ENCODE measurements at places on chromosomes 1 and 21.
A peak's percentile ranks its signal among the peaks of the same experiment; 100 is the strongest.

DNA sequence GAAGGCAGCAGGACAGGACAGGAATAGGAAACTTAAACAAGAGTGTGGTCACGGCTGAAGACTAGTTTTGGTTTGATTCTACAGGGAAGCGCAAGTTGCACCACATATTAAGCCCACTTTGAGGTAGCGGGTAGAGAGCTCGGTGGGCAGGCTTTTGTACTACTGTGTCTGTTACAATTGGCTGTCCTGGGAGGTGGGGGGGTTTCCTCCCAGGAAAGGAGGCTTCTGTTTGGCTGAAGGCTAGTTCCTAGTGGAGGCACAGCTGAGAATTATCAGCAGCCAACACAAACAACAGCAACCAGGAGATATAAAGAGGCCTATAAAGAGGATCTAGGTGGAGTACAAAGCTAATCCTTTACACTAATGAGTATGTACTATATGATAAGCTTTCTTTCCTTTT lies 62.7 kb downstream of the ZNF648 start:
- no peak for DNase-seq

GRCh38 chr1:64976361-64976760 lies 10.0 kb upstream of the JAK1 start:
- no peak for DNase-seq

DNA sequence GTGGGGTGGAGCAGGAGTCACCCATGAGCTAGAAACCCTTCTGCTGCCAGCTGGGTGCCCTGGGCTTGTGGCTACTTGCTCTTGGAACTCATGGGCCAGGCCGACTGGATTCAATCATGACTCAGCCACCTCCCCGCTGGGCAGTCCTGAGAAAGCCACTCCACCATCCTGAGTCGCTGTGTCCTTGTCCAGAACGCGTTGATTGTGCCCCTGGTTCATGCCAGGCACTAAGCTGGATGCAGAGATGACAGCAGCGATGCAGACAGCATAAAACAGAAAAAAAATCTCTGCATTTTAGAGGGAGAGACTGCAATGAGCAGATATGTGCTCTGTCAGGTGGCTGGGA lies 10.6 kb downstream of the PADI1 start:
- no peak for DNase-seq

DNA sequence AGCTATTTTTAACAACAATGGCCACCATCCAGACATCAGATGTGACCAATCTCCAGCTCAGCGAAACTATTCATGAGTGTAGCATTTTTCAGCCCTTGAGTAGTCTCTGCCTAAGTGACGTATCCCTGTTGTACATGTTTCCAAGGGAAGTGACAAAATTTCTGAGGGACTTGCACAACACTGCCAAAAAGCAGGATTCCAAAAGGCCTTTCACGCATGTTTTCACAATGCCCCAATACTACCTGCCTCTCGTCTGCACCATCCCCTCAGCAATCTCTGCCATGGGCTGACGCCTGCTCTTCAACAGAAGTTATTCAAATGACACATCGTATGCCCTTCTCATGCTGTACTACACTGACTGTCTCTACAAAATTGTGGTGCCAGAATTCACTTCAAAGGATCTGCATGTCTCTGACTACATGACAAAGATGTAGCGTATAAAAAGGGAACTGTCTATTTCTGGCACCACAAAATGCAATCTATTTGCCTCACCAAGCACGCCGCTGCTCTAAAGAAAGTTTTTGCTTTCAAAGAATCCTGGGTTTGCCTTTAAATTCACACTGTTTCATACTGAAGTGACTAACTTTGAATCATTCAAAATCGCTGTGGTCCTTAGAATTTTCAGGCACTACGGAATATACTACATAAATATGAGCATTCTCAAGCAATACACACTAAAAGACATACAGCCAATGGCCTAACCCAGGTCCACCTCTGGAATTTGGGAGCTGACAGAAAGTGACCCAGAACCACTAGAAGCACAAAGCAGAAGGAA lies 32.9 kb downstream of the JAK1 start:
- DNase-seq, result no peak

DNA sequence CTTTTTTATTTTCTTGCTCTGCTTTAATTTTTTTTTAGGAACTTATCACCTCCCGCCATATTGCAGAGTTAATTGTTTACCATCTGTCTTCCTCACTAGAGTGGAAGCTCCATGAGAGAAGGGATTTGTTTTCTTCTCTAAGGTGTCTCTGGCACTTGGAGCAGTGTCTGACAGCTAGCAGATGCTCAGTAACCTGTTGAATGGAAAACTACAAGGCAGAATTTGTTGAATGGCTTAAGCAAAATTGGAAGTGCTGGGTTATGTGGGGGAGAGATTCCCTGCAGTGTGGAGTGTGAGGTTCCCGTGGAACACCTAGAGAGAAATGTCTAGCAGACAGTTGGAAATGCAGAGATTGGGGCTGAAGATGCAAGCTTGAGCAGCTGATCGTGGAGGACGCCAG lies 59.5 kb upstream of the PARP1 start:
- DNase-seq, result no peak

DNA sequence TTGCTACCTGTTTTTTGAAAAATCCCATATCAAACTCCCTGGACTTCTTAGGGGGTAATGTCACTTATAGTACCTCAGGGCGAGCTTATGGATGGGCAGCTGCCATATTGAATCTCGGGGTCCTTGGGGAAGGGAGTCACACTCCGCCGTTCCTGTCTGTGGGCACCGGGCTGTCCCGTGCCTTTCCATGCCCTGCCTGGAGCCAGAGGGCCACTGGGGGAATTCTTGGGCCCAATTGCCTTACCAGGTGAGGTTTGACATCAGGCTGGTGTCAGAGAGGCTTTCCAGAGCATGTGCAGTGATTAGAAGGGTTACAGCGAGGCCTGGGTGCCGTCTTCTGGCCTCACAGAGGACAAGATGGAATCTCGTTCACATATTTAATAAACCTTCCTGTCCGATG lies 28.8 kb downstream of the QSOX1 start:
- no peak for DNase-seq

GRCh38 chr1:184390889-184391288 lies 4.1 kb downstream of the C1orf21 start:
- DNase-seq, result no peak

GRCh38 chr1:98048751-98049325 lies 128.0 kb upstream of the DPYD start:
- no peak for DNase-seq

- no peak for DNase-seq
These were observed 103.4 kb upstream of the ZNF678 start for GRCh38 chr1:227459977-227460376.

DNA sequence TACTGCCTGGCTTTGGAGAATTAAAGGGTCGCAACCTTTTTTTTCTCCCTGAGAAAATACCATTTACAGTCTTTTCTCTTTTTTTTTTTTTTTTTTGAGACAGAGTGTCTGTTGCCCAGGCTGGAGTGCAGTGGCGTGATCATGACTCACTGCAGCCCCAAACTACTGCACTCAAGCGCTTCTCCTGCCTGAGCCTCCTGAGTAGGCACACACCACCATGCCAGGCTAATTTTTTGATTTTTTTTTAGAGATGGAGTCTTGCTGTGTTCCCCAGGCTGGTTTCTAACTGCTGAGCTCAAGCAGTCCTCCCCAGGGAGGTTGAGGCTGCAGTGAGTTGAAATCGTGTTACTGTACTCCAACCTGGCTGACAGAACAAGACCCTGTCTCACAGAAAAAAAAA lies 24.6 kb downstream of the UBE4B start:
- no peak for DNase-seq

GRCh38 chr1:199747984-199748383 lies 279.5 kb upstream of the NR5A2 start:
- DNase-seq, result no peak

- DNase-seq, result no peak
These were observed 22.4 kb downstream of the VPS45 start for GRCh38 chr1:150089846-150090520.

GRCh38 chr1:92030656-92031107 lies 897 bp downstream of the EPHX4 start:
- DNase-seq, result peak; percentile 21

DNA sequence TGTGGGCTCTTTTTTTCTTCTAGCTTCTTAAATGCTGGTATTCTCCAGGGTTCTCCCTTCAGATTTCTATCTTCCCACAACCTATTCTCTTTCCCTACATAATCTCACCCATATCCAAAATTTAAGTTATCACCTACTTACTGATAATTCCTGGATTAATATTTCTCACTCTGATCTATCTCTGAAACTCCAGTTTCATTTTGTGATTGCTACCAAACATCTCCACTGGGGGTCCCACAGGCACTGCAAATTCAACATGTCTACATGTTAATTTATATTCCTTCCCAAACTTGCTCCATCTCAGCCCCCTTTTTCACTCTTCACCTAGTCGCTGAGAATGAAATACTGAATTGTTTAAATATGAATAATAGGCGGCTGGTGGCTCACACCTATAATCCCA lies 9.9 kb upstream of the C1orf141 start:
- DNase-seq, result peak; percentile 22

DNA sequence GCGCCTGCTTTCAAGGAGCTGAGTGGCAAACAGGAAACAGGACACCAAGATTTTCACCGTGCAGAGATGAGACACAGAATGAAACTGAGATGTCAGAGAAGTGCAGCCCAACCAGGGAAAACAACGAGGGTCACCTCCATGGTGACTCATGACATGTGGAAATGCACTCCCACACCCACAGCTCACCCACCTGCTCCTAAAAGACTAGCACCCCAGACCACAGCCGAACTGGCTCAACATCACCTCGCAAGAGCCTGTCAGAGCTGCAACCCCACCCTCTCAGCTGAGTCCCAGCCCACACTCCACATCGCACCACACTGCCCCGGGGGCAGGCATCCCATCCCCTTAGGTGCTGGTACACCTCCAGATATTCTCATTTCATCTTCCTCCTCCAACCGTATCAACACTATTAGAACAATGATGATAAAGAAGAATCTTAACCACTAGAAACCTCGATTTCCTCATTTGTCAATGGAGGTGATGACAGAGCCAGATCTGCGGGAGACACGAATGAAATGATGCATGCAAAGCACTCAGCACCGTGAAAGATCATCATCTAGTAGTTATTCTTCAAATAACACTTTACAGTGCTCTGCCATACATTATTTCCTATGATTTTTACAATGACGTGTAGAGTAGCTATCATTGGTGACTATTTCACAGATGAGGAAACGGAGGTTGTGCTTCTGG lies 103.2 kb downstream of the DMRTB1 start:
- no peak for DNase-seq

DNA sequence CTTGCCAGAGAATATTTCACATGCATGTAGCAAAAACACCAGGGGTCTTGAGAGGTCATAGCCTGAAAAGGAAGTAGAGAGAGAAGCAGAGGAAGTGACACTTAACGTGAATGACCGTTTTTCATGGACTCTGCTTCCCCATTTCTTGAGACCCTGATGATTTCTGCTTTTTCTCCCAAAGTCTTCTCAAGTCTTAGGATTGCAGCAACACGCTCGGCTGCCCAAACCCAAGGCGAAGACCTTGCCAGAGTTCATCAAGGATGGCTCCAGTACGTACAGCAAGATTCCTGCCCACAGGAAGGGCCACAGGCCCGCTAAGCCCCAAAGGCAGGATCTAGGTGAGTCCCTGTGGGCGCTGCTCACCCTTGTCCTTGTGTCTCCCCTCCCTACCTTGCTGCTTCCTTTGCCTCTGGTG lies 12.8 kb downstream of the THEMIS2 start:
- no peak for DNase-seq

- DNase-seq, result peak; percentile 52
These were observed 893 bp downstream of the RCC2 start for GRCh38 chr1:17438318-17439249.

DNA sequence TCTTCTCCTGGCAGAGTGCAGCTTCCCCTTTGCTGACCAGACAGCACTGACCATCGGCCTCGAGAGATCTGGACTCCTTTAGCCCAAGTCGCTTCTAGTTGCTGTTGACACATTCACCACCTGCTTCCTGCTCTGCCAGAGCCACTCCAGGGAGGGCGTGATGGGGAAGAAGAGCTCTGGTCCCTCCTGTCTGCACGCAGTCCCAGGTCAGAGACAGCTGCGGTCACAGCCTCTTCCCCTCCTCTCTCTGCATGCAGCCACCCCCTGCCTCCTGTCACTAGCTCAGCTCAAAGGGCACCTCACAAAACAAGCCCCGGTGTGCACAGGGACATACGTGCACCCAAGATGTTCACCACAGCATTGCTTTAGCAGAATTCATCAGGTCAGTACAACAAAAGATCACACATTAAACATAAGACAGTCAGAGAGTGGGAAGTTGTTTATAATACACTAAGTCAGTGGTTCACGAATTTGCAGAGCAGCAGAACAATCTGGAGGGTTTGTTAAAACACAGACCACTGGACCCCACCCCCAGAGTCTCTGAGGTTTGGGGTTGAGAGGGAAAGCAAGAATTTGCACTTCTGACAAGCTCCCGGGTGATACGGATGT lies 132.9 kb downstream of the SYF2 start:
- no peak for DNase-seq

DNA sequence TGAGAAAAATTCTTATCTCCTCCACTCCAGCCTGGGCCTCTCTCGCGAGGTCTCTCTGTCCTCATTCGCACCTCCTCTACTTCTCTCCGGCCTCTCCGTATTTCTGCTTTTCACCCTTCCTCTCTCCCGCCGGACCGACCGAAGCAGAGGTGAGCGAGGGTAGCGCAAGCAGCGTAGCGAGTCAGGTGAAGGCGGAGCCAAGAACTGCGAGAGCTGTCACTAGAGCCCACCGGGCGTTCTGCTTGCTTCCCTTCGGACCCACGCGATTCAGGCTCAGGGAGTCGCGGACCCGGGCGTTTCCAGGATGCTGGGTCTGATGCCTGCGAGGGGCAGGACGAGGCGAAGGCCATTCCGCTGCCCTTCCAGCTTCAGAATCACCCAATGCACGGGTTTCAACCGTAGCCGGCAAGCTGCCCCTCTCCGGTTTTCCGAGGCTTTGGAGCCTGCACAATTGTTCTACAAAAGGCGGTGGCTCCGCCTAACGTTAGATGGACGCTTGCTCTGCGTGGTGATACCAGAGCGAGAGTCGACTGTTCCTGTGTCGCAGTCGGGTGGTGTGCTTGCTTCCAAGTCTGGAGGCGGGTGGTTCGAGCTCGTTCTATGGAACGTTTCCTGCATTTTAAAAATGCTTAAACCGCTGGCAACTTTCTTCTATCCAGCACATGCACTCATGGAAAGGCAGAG lies 310.2 kb downstream of the FAM72C start:
- DNase-seq, result no peak

- DNase-seq, result no peak
These were observed 5.5 kb downstream of the TRABD2B start for GRCh38 chr1:47991673-47992072.

DNA sequence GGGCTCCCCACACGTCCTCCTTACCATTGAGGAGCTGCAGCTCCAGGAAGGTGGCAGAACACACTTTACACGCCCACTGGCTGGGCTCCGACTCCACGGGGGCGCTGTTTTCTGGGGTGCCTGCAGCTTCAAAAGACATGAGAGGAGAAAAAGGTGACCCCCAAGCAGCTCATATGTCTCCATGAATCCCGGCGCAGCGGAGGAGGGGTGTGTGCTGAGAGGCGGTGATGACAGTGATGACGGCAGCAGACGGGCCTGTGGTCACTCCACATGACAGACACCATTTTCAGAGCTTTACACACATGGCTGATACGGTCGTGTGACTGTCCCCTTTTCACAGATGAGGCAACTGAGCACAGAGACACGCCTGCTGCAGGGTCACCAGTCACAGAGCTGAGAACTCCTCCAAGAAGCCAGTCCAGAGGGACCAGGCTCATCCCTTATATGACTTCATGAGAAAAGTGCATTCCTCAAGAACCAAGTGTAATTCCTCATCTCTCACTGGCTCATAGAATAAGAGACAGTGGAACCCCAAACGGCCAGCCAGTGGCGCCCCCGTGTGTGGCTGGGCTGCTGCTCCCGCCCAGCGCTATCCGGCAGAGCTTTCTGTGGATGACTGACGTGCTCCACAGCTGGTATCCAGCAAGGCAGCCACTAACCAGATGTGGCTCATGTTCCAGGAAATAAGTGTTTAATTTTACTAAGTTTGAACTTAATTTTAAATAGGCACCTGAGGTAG lies 31.9 kb downstream of the PRDM15 start:
- DNase-seq, result no peak

All from CD4-positive, alpha-beta memory T cell (primary cell).